ENCODE measurements at places on chromosomes 16 and 17. TPM values are rescaled to one million over a fixed set of nuclear protein-coding genes. Genes with fewer than 3 reads are reported as not detected.

Gene TBX2
- not detected for total RNA-seq

Gene CD19
- total RNA-seq: not detected

- DNase-seq: peak; percentile 18
- no peak overlapping the region for H3K27ac ChIP-seq
- peaks cover 14% of the 10 kb centered on the region for H3K27me3 ChIP-seq
- H3K4me1 ChIP-seq: peaks cover 28% of the 10 kb centered on the region
These were observed 171.1 kb downstream of the SNX29 start for GRCh38 chr16:12147681-12148080.

GRCh38 chr17:61155590-61156237 is 243.9 kb upstream of the TBX2 start:
- no peaks in the 10 kb centered on the region for H3K27me3 ChIP-seq
- DNase-seq: no peak
- peak overlapping the region; percentile 68 for H3K27ac ChIP-seq
- H3K4me1 ChIP-seq: peaks cover 83% of the 10 kb centered on the region
- no peak overlapping the region for H3K4me3 ChIP-seq
- no peaks in the 10 kb centered on the region for H3K36me3 ChIP-seq

GRCh38 chr16:66560107-66560506 is 6.1 kb upstream of the CMTM1 start:
- H3K4me3 ChIP-seq: no peak overlapping the region
- no peaks in the 10 kb centered on the region for H3K4me1 ChIP-seq
- no peak for DNase-seq
- no peaks in the 10 kb centered on the region for H3K27me3 ChIP-seq
- no peaks in the 10 kb centered on the region for H3K36me3 ChIP-seq

GRCh38 chr16:88502371-88502770 is 49.3 kb downstream of the ZFPM1 start:
- H3K27ac ChIP-seq: no peak overlapping the region
- H3K27me3 ChIP-seq: no peaks in the 10 kb centered on the region
- no peak for DNase-seq
- no peaks in the 10 kb centered on the region for H3K36me3 ChIP-seq
- no peaks in the 10 kb centered on the region for H3K4me1 ChIP-seq
- no peak overlapping the region for H3K4me3 ChIP-seq

- no peak overlapping the region for H3K4me3 ChIP-seq
- no peak for DNase-seq
- no peaks in the 10 kb centered on the region for H3K36me3 ChIP-seq
- H3K4me1 ChIP-seq: peaks cover 24% of the 10 kb centered on the region
- H3K27ac ChIP-seq: no peak overlapping the region
These were observed 1.0 kb downstream of the TMEM92 start for GRCh38 chr17:50275279-50275678.

Gene MPV17L
- total RNA-seq: 0.30 TPM

DNA sequence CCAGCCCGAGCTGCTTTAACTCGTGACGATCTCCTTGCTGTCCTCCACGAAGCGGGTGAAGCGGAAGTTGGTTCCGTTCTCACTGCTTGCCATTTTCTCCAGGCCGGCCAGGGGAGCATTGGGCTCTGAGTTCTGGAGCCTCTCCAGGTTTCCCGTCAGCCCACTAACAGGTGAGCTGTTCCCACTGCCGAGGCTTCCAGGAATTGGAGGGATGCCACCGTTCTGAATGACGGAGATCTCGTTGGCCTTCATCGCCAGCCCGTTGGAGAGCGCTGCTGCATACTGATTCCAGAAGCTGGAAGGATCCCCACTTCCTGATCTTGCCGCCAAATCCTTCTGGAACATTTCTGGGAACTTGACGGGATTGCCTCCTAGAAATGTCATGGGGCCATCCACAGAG is 14.0 kb downstream of the SALL1 start:
- H3K27me3 ChIP-seq: no peaks in the 10 kb centered on the region
- H3K27ac ChIP-seq: no peak overlapping the region
- H3K4me1 ChIP-seq: peaks cover 25% of the 10 kb centered on the region

Data from neural progenitor cell (in vitro differentiated cells).